Body of pancreas (tissue), 4 donors: ENCODE measurements at places on chromosomes 1 and 21.

GRCh38 chr1:53938136-53938830, 7.2 kb downstream of the IFT25 start:
- DNase-seq, result no peak

- DNase-seq, result peak; percentile 47
These were observed 115.1 kb upstream of the JUN start for GRCh38 chr1:58898739-58899586.

GRCh38 chr1:217562229-217562878, 68.5 kb downstream of the GPATCH2 start:
- DNase-seq, result no peak

DNA sequence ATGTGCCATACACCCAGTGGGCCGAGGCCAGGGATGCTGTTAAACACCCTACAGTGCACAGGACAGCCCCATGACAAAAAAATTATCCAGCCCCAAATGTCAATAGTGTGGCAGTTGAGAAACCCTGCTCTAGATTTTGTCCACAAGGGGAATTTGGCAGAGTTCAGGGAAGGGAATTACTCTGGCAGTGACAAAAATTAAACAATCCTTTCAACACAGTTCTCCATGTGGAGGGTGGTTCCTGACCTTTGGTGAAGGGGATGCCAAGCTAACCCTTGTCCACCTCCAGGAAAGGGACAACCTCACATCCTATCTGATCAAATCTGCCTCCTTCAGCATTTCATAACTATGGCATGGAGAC, 28.4 kb upstream of the CD84 start:
- no peak for DNase-seq
